Mesenteric fat pad (tissue), 1 donor: ENCODE measurements at places on chromosomes 3 and 15. TPM values are rescaled to one million over a fixed set of nuclear protein-coding genes. Genes with fewer than 3 reads are reported as not detected.

Gene GDPGP1
- 8.1 TPM for total RNA-seq

Gene CAMKV
- total RNA-seq = not detected

Gene HIGD2B
- total RNA-seq = not detected

Gene CLSTN2
- total RNA-seq = 44.1 TPM

DNA sequence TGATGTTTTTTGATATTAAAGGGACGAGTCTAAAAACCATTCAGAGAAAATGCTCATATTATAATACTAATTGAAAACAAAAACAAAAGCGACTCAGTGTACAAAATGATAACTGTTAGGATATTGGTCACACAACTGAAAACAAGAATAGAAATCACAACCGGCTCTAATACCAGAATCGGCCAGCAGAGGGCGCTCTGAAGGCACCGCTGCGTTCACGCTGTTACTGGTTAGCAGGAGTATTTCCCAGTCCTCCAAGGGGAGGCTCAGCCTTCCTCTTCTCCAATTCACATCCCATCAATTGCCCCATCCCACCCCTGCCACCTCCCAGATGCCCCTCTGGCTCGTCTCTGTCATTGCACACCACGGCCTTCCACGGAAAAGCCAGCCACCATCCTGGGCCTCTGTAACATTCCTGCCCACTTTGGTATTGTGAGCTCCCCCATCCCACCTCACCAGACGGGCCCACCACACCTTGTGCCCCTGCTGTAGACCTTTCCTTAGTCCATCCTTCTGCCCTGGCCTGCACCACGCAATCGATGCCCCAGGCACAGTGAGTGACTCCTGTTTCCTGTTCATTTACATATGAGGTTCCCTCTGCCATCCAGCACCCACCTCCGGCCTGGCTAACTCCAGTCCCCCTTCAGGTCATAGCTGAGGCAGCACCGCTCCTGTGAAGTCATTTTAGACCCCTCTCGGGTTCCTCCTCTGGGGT, 8.5 kb downstream of the FAM107A start:
- peak; percentile 92 for DNase-seq

- DNase-seq = no peak
Observed at GRCh38 chr3:186097663-186098451, 11.0 kb downstream of the ETV5 start.

- DNase-seq = no peak
Observed at GRCh38 chr15:49084285-49084570, 38.0 kb upstream of the SECISBP2L start.

DNA sequence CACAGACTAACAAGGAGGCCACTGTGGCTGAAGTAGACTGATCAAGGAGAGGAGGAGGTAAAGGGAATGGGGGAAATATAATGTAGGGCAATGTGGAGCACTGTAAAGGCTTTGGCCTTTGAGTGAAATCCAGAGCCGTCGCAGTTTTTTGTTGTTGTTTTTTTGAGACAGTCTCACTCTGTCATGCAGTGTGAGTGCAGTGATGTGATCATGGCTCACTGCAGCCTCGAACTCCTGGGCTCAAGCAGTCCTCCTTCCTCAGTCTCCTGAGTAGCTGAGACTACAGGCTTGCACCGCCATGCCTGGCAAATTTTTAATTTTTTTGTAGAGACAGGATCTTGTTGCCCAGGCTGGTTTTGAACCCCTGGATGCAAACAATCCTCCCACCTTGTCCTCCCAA, 32.2 kb downstream of the PPP4R2 start:
- DNase-seq = no peak

DNA sequence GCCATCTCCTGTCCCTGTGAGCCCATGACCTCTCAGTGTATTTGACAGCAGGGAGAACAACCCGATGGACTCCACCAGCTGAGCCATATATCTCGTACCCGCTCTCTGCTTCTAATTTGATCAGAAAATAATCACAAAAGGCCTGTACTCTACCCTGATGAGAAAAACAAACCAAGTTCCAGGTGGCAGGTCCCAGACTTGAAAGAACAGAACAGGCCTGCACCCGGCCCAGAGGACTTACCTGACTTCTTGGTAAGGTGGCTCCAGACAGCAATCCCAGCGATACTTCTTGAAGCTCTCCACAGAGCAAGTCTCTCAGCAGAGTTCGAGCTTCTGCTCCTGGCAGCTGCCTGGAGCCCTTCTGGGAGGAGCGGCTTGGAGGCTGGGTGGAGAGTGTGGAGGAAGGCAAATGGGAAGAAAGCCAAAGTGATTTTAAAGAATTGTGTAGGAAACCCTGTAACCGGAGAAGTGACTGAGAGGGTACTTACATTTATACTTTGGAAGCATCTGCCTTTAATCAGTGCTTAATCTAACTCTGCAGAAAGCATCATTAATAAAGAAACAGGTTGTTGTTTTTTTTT, 91.6 kb downstream of the SCN11A start:
- no peak for DNase-seq

DNA sequence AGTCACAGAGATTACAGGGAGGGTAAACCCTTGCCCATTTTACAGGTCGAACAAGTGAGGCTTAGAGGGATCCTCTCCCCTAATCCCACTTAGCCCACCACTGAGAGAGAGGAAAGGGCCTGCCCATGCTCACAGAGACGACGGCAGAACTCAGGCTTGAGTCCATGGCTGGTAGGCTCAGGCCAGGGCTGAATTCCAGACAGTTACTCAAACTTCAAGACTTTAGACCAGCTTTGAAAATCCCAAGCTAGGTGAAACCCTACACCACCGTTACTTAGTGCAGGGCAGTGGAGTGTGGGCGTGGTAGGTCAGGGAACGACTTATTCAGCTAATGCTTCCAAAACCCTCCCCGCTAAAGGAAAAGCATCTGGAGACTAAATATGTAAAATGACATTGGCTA, 16.4 kb downstream of the GRIP2 start:
- peak; percentile 47 for DNase-seq
